CD4-positive, alpha-beta T cell treated with Interleukin-10 for 1 hour (primary cell): ENCODE measurements at places on chromosomes 7 and 10.

- DNase-seq = no peak
These were observed 295.6 kb downstream of the CCDC3 start for GRCh38 chr10:12705943-12706342.

DNA sequence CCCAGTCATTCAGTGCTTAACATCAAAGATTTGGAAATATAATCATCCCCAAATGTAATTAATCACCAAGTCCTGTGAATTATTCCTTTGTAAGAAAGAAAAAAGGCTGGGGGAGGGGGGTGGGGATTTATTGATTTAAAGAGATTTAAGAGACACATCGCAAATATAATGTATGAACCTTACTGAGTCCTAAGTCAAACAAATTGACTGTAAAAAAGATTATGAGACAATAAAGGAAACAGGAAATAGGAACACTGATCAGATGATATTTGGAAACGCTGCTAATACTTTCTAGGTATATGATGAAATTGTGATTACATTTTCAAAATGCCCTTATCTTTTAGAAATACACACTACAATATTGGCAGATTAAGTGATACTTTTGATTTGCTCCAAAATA lies 92.5 kb downstream of the ATE1 start:
- DNase-seq = no peak

GRCh38 chr7:135759532-135759931 lies 10.9 kb upstream of the FAM180A start:
- no peak for DNase-seq

- no peak for DNase-seq
These were observed 783.8 kb downstream of the NXPH1 start for GRCh38 chr7:9217204-9217603.

GRCh38 chr10:73889014-73889413 lies 14.7 kb upstream of the CAMK2G start:
- no peak for DNase-seq

DNA sequence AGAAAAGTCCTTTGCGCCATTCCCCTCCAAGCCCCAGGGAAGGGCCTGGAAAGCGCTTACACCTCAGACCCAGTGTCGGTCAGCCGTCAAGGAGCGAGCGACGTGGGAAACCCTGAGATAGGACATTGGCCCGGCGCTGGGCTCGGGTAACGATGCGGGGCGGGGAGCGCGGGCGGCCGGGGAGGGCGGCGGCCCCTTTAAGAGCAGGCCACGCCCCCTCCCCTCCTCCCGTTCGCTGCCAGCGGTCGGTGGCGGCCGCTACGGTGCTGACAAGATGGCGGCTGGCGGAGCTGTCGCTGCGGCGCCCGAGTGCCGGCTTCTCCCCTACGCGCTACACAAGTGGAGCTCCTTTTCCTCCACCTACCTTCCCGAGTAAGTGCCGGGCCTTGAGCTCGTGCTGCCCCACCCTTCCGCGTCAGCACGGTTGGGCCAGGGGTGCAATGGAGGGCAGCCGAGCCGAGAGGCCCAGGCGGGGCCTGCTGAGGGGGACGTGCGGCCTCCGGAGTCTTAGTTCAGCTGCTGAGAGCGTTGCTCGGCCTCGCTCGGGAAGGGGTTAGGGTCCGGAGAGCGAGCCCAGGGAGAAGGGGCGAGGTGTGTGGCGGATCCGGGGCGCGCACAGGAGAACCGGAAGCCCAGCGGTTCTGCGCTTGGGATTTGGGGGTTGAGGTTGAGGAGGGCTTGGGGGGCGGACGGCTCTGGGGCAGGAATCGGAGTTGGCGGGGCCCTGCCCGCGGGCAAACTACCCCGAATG lies at the start of gene MKLN1:
TSS of gene MKLN1 (plus strand) at position 251 of the 751 bp plus-strand sequence. CDS start at position 275, 24 bp downstream.
- DNase-seq = peak; percentile 89

DNA sequence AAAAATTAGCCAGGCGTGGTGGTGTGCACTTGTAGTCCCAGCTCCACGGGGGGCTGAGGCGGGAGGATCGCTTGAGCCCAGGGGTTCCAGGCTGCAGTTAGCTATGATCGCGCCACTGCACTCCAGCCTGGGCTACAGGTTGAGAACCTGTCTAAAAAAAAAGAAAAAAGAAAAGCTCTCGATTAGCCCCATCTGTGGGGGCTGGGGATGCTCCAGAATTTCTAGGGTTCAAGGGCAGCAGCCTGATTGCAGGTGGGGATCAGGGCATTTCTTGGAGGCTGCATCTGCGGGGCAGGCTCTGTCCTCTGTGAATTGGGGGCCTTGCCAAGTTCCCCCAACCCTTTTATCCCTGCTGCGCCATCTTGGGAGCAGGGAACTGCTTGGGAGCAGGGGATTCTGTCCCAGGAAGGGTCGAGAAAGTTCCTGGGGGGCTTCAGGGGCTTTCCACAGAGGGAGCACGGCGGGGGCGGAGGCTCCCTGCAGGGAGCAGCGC lies 651 bp upstream of the ARPC1A start:
- DNase-seq = no peak

DNA sequence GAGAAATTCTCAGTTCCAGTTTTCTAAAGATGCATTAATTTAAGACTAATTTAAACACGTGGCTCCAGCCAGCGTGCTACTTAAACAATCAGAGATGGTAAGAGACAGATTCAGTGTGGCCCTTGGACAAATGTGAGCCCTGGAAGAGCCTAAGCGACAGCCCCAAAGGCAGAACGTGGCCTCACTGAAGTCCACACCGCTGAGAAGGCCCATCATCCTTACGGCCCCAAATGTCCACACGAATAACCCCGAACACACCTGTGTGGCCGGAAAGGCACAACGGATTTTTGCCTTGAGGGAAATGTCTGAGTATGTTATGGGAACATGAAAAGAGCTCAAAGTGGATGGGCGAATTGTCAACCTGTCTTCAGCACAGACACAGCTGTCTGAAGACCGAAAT lies 3.2 kb downstream of the COX19 start:
- DNase-seq = no peak

DNA sequence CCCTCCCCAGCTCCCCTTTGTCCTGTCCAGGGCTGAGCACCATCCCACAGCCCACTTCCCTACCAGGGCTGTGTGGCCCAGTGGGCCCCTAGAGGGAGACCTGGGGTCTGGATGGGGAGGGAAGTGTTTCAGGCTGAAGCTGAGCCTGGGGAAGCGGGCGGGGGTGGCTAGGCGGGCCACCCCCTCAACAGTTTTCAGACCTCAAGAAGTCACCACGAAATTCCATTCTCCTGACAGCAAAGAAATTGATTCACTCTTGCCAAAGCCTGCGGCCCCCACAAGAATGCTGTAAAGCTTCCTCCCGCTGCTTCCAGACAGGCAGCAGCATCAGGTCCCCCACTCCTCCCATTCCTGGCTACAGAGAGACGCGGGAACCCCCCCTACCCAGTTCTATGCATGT lies 2.5 kb upstream of the LFNG start:
- DNase-seq = no peak

DNA sequence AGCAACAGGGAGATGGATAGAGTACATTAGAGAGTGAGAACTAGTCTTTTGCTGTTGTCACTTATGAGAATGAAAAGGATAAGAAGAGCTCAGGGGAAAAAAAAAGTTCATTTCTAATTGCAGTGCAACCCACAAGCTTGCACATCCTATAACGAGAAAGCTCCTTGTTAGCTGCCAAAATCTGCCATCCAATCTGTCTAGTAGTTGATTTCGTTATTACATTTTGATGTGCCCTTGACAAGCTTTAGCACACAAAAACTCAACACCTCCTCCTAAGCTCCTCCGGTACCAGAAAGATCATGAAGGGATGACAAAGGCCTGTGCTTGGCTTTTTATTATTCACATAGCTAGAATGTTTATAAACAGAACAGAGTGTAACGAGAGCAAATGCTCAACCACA lies 519.4 kb downstream of the SUGCT start:
- no peak for DNase-seq

- no peak for DNase-seq
These were observed 207.2 kb downstream of the SKAP2 start for GRCh38 chr7:26657206-26657641.

DNA sequence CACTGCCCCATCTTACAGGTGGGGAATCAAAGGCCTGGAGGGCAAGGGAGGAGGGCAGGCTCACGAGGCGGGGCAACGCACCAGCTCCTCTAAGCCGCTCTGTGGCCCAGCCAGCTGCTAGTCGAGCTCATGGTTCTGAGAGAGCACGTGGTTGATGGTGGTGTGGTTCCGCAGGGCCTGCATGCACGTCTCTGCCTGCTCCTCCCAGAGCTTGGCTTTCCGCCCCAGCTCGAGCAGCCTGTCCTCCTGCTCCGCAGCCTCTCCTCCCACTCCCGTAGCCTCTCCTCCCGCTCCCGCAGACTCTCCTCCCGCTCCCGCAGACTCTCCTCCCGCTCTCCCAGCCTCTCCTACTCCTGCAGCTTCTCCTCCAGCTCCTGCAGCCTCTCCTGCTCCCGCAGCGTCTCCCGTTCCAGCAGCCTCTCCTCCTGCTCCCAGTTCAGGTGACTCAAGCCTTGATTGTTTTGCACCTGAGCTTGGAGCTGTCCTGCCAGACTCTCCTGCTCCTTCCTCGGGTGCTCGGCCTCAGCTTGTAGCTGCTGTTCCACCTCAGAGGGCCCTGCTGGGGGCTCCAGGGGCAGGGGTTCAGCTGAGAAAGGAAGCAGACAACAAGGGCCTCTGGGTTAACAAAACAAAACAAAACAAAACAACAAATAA lies 19.1 kb upstream of the MTPAP start:
- DNase-seq = no peak

DNA sequence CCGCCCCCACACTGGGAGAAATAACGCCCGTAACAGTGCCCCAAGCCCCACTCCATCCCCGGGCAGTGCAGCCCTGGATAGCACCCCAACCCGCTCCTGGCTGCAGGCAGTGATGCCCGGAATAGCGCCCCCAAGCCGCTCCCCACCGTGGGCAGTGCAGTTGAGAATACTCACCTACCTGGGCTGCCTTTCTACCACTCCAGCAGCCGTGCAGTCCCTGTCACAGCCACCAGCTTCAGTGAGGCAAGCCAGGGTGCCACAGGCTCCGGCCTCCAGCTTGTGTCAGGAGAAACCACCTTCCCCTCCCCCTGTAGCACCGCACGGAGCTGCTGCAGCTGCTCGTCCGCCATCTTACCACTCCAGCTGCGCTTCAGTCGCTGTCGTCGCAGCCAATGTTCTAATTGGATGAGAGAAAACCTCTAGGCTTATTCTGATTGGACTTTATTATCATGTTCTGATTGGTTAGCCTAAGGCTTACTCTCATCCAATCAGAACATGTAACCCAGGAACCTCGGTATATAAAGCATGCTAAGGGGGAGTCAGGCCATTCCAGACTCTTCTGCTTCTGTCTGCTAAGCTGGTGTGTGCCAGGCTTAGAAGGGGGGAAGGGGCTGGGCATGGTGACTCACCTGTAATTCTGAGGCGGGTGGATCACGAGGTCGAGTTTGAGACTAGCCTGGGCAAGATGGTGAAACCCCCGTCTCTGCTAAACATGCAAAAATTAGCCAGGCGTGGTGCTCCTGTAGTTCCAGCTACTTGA lies 53.2 kb upstream of the ZNF33B start:
- DNase-seq = no peak

DNA sequence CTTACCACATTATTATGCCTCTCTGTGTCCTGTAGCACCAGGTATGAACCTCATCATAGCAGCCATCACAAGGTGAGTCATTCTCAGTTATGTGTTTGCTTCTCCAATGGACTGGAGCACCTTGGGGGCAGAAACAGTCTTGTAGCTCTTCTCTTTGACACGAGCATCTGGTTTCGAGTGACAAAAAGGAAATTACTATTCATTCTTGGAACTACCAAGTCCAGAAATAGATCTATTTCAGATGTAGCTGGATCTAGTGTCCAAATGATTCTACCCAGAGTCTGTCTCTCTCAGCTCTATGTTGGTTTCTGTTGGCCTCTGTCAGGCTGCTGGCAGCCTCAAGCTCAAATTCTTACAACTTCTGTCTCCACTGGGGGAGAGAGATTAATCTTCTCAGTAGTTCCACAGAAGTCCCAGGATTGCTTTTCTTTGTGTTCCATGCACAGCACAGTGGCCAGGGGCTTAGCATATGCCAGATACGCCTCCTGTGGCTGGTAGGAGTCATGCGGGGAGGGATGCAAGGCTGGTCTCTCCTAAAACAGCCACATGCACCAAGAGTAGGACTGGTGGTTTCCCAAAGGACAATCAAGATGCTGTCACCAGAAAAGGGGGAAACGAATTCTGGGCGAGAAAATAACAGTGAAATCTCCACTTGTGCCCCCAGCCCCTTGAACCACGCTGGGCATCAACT lies 37.2 kb upstream of the PAPSS2 start:
- DNase-seq = no peak

GRCh38 chr7:111763221-111763801 lies 201.0 kb upstream of the IMMP2L start:
- DNase-seq = no peak

- no peak for DNase-seq
These were observed 200.1 kb downstream of the DIP2C start for GRCh38 chr10:489330-489729.

GRCh38 chr7:96591900-96592676 lies 117.6 kb downstream of the SEM1 start:
- no peak for DNase-seq

- no peak for DNase-seq
These were observed 179.6 kb upstream of the MKI67 start for GRCh38 chr10:128305601-128306345.

DNA sequence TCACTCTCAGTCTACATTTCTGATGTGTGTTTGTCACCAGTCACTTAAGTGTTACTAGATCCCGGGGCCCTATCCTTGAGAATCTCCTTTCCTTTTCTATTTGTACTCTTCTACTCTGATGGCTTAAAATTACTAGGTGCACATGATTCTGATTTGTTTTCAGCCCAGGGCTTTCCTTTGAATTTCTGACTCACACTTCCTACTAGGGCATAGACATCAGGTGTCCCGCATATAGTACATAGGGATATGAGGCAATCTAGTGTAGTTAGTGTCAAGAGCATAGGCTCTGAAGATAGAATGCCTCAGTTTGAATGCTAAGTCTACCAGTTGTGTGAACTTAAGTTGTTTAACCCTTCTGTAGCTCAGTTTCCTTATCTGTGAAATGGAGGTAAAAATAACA lies 49.4 kb upstream of the LRRN3 start:
- DNase-seq = no peak

DNA sequence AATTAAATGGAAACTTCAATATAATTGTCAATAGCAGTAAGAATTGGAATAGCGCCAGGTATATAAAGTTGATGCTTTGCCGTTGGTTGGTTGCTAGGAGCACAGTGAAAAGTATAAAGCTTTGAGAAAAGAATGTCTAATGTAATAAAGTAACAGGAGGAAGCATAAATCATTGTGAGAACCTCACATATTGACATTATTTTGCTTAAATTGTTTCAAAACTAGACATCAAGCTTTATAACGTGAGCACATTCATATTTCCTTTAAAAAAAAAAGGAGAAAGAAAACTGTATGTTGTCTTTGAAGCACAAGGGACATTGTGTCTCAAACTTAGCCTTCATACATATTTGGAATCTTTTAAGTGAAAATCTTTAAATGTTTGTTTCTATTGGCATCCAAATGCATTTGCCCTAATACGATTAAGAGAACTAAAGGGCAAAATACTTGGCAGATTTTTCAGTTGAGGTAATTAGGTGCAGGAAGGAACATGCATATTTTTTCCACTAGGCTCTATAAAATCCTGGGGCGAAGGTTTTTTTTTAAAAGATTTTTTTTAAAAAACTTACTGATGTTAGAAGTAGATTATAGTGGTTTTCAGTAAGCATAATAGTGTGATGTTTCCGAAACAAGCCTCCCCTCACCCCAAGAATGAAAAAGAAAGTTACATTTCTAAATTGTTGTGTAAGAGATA lies 92.4 kb downstream of the ARID5B start:
- peak; percentile 62 for DNase-seq
